ENCODE measurements at places on chromosomes 6 and 20. TPM values are rescaled to one million over a fixed set of nuclear protein-coding genes. Genes with fewer than 3 reads are reported as not detected.
A peak's percentile ranks its signal among the peaks of the same experiment; 100 is the strongest.

The SLC52A3 gene
- polyA plus RNA-seq: not detected

- no peak for DNase-seq
Measured at GRCh38 chr20:58665606-58666005, 14.5 kb downstream of the STX16 start.

DNA sequence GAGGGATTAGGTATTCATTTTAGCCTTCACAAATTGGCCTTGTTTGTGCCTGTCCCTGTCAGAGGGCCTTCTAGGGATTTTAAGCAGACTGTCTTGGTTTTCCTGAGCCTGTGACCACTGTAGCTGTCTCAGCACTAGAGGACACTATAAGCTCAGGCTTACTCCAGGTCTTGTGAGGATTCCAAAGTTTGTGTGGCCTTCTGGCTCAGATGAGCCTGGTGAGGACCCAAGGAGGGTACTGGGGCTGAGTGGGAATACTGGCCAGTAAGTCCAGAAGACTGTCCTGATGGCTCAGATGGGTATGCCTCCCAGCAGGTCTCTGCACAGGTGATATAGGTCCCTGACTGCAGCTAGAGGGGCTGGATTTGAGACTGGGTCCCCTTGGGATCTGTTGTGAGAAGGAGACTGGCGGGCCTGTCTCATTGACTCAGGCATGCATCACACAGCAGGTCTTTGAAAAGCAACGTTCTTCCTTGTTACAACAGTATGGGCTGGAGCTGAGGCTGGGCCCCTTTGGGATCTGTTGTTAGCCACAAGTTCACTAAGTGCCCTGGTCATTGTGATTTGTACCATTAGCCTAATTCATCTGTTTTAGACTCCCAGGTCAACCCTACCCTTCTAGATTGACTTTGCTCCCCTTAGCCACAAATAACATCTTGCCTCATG is 26.3 kb upstream of the TFB1M start:
- no peak for DNase-seq

The HSPA1L gene
- polyA plus RNA-seq: 0.99 TPM

The FAXC gene
- 3.8 TPM for polyA plus RNA-seq

The SCRT2 gene
- polyA plus RNA-seq: not detected

GRCh38 chr20:25048519-25048952 is 9.4 kb downstream of the ACSS1 start:
- no peak for DNase-seq

The ADGRF5 gene
- polyA plus RNA-seq: not detected

DNA sequence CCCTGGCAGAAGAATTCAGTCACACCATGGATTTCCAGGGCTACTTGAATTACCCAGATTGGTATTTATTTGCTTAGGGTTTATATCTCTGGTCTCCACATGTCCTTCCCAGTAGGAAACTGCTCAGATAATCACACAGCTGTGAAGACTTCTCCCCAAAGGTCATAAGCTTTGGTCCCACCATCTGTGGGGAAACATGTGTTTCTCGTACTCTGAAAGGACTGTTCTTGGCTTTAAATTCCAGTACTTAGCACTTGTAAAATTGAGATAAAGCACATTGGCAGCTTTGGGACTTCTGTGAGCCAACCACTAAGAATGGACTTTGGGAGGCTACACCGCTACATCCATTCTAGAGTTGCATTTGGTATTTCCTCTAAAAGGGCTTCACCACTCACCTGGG is 205.3 kb upstream of the FOXA2 start:
- DNase-seq: no peak

- no peak for DNase-seq
Measured at GRCh38 chr20:31833130-31833930, 12.1 kb downstream of the FOXS1 start.

The E2F3 gene
- 7.0 TPM for polyA plus RNA-seq

DNA sequence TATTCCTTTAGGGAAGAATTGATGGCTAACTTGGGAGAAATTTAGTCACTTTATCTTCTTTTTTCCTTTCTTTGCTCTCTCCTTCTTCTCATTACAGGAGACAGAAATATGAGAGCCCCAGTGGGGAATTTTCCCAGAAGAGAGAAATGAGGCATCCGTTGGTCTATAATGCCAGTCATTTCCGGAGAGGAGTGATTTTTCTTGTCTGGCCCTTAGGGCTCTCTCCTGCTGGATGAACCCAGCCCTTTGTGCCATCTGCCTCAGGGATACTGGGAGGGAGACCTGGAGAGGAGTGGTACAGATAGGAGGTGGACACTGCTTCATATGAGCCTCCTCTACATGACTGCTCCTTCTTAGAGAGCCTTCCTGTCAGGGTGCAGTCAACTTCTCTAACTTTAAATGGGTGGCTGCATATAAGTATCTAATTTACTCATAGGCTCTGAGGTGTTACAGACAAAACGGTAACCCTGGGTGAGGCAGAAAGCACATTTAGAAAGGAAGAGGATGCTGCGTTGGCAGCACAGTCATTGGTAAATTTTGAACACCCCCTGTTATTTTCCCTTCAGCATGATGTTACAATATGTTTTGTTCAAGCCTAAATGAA is 21.9 kb downstream of the RIMS1 start:
- no peak for DNase-seq

DNA sequence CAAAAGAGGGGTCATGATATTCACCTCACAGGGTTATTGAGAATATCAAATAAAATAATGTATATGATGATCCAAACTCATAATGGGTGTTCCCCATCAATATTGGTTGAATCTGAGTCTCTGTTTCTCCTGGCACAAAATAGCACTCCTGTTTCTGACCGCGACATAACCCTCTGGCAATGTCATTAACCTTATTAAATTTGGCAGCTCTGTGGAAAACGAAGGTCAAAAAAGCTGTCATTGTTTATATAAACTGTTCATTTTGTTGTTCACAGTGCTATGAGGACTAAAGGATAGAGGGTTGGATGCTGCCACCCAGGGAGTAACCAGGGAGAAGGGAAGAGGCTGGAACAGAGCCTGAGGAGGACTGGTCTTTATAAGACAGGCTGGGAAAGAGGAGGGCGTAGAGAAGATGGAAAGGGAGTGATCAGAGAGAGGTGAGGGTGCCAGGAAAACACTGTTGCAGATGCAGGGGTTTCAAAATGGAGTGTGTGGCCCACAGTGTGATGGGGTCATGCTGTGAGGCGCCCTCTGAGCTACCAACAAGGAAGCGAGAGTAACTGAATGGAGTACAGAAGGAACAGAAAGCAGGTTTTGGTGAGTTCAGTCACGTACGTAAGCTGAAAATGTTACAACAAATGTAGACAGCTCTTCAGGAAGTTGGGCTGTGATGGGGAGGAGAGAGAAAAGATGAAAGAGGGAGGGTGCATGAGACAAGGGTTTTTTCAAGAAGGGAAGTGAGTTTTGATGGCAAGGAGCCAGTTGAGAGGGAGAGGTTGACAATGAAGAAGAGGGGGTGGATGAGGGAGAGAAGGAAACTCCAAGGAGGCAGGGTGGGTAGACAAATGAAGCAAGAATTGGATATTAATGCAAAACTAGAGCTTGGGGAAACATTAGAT is 251.6 kb upstream of the TAB2 start:
- DNase-seq: no peak

GRCh38 chr20:58593880-58594638 is 57.0 kb upstream of the STX16 start:
- DNase-seq: no peak

The COX4I2 gene
- polyA plus RNA-seq: not detected

GRCh38 chr6:119328892-119329793 is 20.4 kb downstream of the MAN1A1 start:
- no peak for DNase-seq

The PDYN gene
- not detected for polyA plus RNA-seq

DNA sequence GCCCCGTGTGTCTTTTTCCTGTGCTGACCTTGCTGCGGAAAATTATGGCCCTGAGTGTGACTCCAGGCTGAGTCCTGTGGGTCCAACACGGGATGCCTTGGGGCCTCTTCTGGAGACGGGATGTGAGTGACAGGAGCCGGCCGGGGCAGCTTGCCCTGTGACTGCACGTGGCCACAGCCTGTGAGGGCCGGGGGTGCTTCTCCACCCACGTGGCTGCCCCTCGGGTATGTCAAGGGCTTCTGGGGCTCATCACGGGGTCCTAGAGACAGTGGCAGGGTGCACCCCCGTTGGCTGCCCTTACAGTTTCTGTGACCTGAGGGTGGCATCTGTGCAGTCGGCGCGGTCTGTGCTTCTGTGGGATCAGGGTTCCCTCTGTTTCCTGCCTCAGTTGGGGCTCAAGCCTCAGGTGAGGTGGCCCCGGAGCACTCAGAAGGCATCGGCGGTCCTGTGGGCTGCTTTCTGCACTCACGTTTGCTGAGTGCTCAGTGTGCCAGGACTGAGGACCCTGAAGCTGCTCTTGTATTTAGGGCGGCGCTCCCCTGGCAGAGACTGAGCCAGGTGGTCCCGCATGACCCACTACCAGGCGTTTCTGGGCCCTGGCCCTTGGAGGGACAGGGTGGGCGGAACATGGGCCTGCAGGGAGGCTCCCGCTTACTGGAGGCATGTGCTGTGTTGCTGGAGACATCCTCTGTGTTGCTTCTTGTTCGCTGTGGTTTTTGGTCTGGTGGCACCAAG is 5.4 kb downstream of the RTEL1 start:
- DNase-seq: no peak

- DNase-seq: no peak
Measured at GRCh38 chr6:127302728-127303660, 36.3 kb downstream of the RNF146 start.

- DNase-seq: no peak
Measured at GRCh38 chr6:117512987-117513573, 30.6 kb downstream of the DCBLD1 start.

DNA sequence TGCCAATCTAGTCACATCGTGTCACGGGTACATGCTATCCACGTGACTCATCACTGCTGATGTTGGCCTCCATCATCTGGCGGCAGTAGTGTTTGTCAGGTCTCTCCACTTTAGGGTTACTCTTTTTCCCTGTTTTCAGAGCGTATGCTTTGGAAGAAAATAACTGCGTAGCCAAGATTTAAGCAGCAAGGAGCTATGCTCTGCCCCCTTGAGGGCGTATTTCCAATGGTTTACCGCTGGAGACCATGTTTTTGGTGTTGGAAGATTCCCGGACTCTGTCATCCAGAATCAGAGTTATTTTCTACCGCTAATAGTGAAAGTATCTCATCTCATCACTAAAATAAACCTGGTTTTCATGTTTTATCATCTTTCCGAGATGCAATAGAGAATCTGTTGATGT is 306.5 kb downstream of the C6orf118 start:
- no peak for DNase-seq

- peak; percentile 9 for DNase-seq
Measured at GRCh38 chr6:34610819-34611477, 54.8 kb upstream of the SPDEF start.

GRCh38 chr6:141653590-141653989 is 479.1 kb upstream of the GJE1 start:
- no peak for DNase-seq

DNA sequence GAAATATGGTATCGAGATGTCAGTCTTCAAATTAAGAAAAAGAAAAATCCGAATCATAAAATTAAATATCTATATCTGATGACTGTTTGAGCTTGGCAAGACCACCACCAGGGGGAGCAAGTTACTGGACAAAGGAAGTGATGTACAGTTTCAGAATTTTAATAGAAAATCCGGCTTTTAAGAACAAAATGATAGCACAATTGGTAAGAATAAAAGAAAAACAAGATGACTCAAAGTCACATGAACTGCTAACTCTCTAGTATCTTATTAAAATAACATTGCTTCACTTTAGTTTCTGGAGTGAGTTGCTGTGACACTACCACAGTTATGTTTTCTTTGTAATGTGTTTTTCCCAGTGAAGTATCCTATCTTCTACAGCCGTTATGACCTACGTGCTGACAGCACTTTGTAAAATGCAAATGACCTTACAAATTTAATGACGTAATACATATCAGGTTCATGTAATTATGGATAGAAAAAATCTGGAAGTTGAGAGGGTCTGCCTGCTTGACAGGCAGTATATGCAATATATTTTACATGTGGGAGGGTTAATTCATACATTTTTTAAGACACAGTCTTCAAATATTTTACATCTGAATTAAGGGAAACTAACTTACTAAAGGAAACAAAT is 405.3 kb upstream of the HS3ST5 start:
- DNase-seq: no peak

DNA sequence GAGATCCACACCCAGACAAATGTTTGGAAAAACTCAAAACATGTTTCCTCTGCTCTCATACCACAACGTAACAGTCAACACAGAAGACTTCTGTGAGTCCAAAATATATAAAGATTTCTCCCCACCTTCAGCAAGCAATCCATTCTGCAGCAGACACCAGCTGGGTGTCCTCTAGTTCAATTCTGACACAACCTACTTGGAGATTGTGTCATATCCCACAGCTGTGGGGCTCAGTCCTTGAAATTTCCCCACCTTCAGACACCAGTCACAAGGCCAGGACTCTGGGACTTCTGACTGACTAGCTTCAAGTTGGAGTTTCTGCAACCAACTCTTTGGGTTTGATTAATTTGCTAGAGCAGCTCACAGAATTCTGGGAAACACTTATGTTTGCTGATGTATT is 244.8 kb upstream of the CDYL start:
- no peak for DNase-seq

- no peak for DNase-seq
Measured at GRCh38 chr6:157269261-157269794, 54.0 kb downstream of the TMEM242 start.

The LKAAEAR1 gene
- polyA plus RNA-seq: not detected

- peak; percentile 27 for DNase-seq
Measured at GRCh38 chr20:6765469-6766058, 1.9 kb upstream of the BMP2 start.

The RNF144B gene
- polyA plus RNA-seq: 1.4 TPM

DNA sequence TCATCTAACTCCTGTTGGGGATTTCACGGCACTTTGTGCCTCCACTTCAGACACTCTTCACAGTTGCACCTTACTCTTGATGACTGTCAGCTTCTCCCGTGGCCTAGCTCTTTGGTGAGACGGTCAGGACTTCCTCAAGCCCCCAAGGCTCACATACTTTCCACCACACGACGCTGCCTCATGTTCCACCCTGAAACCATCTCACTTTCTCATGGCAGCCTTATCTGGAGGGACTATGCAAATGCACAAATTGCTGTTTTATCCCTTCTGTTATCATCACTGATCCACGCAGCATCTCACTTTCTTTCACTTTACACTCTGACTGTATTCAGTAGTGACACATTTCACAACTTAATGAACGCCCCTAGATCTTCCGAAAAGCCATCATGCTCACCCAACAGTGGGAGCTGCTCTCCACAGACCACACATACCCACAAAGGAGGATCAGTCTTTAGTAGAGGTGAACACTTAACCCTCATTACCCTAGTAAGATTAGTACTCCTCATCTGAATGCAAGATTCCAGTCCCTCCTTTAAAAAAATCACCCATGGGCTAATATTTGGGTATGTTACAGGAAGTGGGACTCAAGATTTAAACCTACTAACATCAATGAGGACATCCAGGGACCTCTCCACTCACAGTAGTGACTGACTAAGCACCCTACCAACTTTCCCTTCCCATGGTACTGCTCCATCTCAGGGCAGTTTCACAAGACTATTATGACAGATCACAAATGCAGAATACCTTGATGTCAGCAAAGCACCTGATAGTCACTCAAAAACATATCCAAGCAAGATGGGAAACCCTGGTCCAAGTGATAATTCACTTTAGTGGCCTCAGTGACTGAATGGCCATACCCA is 35.4 kb downstream of the FYN start:
- DNase-seq: no peak

- DNase-seq: peak; percentile 66
Measured at GRCh38 chr6:105501246-105501645, 98.4 kb upstream of the PREP start.

The UBD gene
- not detected for polyA plus RNA-seq

The LSM2 gene
- 40.3 TPM for polyA plus RNA-seq

Data from BJ (cell line).